HFFc6 (cell line): ENCODE measurements at places on chromosomes 12 and 14.

GRCh38 chr12:113933201-113933786, 32.8 kb downstream of the RBM19 start:
- DNase-seq = no peak

DNA sequence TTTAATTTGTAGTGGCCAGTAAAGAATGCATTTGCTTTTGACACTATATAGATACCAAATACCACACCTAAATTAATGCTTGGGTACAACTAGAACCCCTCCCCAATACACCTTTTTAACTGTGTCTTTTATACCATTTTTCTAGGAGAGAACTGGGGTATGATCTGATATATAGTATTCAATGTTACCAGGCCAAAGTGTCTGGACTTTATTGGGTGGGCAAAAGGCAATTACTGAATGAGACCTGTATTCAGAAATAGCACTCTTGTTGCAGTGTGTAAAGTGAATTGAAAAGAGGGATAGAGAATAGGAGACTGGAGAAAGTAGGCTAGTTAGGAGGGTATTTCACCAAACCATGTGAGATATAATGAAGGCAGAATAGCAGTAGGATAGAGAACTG, 74.4 kb downstream of the SEC23A start:
- no peak for DNase-seq

DNA sequence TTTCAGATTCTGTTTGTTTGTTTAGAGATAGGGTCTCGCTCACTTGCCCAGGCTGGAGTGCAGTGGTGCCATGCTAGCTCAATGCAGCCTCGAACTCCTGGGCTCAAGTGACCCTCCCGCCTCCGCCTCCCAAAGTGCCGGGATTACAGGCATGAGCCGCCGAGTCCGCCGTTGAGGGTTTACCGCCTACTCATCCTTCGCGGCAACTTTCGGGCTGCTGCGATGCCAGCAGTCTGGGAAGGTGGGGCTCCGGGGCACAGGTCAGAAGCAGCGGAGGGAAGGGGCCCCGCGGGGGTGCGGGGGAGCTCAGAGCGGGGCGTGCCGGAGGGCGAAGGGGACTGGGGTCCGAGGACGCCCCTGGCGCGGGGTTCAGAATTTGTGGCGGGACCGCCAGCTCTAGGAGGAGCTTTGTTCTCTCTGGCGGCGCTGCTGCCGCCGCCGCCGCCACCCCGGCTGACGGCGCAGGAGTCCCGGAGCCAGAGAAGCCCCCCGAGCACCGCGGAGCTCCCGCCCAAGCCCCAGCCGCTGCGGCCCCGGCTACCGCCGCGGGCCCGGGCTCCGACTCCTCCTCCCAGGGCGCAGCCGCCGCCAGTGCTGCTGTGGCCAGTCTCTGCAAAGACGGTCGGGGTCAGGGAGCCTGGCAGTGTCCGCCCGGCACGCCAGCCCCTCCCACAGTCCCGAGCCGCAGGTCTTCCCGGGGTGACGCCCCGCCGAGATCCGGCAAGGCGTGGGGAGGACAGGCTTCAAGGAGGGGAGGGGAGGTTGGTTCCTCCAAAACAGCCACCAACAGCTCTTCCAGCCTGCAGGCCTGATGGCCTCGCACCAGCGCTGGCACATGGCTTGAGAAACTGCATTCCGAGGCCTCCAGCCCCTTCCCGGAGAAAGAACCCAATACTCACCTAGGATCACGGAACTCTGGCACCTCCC, 10.9 kb upstream of the KRT77 start:
- no peak for DNase-seq

DNA sequence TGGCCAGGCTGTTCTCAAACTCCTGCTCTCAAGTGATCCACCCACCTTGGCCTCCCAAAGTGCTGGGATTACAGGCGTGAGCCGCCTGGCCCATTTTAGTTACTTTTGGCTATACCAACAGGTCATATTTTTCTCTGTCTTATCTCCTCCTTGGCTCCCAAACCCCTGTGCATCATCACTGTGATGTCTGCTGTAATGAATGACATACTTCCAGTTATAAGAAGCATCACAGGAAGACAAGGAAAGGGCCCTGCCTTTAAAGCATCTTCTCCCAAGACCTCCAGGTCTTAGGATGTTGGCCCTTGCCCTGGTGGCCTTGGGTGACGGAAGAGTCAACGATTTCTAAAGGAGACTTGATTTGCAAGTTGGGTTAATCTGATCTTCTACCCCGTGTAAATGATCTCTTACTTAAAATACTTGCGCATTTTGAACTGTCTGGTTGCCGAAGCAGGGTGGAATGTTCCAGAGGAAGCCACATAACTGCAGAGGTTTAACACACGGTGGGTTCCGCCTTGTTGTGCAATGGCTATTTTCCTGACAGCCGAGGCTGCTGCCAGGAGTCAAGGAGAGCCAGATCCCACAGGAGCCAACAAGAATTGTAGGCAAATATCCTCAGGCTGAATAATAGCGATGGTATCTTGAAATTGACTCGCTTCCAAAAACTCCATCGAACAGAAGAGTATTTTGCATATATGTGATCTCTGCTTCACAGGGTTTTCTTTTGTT, 55.7 kb upstream of the PLXNC1 start:
- DNase-seq = peak; percentile 43

- no peak for DNase-seq
These were observed 106.8 kb downstream of the DAD1 start for GRCh38 chr14:22482085-22482694.

DNA sequence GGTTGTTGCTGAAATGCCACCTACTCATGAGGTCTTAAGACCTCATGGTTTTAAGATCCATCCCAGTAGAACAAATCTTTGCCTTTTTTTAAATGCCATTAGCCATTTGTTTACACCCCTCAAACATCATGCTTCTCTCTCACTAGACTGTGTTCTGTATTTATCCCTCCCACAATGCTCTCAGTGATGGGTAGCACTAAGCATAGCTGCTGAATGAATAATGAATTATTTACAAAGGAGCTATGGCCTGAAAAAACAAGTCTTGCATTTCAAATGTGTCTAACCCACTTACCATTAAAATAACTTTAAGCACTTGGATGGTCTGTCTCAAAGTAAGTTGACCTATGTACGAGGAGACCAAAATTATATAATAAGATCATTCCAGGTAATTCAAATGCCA, 334.5 kb downstream of the PAWR start:
- DNase-seq = no peak

- no peak for DNase-seq
These were observed 13.1 kb upstream of the PPP4R4 start for GRCh38 chr14:94161058-94161457.

DNA sequence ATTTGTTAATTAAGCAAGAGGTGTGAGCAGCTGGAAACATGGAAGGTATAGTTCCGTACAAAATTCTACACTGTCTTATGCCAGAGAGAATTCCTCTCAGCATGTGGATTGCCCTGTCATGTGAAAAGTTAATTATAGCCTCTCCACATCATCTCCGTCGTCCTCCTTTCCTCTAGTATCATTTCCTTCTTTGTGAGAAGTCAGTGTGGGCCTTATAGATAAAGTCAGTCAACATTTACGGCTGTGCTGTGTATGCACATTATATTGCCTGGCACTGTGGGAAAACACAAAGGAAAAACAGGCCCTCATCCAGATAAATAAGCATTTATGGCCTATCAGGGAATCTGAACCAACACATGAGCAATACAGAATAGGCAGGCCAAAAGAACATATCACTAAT, 236.6 kb downstream of the SEC23A start:
- no peak for DNase-seq

DNA sequence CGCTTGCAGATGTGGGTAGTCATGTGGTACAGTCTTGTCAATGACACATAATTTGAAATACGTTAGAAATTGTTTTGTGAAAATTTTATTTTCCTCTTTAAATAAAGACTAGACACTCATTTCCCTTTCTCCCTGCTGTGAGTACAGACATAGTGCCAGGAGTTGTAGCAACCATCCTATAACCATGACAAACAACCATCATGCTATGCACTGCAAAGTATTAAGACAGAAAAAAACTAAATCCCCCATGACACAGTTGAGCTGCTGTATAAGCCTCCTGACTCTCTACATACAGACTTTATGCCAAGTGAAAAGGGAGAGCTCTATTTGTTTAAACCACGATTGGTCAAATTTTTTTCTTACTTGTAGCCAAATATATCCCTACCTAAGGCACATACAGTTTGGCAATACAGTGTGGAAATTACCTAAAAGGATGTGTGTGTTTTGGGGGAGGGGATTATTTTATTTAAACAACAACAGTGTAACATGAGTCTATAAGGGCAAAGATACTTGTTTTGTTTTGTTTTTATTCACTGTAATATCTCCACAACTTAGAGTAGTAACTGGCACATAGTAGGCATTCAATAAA, 45.0 kb upstream of the KRR1 start:
- no peak for DNase-seq

DNA sequence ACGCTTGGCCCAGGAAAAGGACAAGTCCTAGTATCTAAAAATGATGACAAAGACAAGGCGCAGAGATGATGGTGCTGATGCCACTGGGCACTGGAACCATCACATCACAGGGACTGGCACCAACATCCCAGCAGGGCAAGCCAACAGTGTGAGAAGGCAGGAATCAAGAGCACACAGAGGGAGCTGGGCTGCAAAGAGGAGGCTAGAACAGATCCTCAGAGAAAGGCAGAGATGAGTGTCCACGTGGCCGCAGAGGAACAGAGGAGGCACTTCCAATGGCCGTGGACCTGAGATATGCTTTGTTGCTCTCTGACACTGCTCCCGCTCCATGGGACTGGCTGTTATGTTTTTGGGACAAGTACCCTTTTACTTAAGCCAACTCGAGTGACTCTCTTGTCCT, 17.9 kb downstream of the FOXN3 start:
- no peak for DNase-seq

GRCh38 chr12:43312991-43313505, 239.0 kb downstream of the ADAMTS20 start:
- DNase-seq = no peak

- no peak for DNase-seq
These were observed 67.6 kb upstream of the CCDC60 start for GRCh38 chr12:119266963-119267362.

GRCh38 chr12:95216711-95217376, 423 bp downstream of the FGD6 start:
- no peak for DNase-seq

- DNase-seq = no peak
These were observed 32.8 kb downstream of the CLIP1 start for GRCh38 chr12:122389677-122390076.
